Cerebellar cortex (tissue), 1 donor: ENCODE measurements at places on chromosomes 3 and 15.

DNA sequence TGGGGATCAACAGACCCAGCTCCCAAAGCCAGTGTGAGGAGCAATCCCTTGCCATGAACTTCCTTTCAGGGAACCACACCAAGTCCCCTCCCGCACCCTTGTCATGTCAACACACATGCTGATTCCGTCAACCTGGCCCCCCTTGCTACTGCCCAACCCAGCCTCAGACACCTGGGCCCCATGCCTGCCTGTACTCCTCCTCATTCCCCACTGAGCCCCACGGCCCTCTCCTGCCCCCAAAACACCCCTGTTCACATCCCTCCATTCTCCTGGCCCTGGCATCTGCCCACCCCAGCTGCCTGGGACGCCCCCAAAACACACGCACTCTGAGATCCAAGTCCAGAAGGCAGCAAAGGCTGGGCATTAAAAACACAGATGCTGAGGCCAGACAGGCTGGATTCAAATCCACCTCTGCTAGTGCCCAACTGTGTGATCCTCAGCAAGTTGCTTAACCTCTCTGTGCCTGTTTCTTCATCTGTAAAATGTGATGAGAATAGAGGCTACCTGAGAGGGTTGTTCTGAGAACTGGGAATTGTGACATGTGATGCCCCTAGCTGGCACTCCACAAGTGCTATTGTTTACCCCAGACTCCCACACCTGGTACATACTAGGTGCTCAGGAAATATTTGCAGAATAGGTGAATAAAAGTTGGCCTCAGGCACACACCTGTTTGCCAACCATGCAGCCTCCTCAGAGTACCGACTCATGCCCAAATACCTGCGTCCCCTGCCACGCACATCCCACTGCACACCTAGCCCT, 2.3 kb downstream of the PLXND1 start:
- no peak for DNase-seq

- DNase-seq = no peak
Observed at GRCh38 chr3:4994823-4995499, 15.7 kb downstream of the BHLHE40 start.

GRCh38 chr15:88048237-88048636, 208.3 kb downstream of the NTRK3 start:
- DNase-seq = no peak

DNA sequence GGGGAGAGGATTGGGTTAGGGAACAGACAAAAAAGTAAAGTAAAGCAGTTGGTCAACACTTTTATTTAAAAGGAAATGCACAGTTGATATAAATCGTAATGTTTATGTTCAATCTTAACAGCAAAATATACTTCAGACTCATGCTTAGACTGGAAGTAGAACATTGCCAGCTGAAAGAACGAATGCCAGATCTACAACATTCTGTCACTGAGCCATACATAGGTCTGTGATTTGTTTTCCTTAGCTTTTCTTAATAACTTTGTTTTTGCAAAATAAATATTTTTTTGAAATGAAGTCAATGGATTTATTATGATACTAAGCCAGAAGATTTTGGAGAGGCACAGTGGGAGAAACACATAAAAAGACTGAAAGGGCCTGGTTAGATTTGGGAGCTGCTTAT, 62.0 kb downstream of the LEKR1 start:
- DNase-seq = no peak

GRCh38 chr3:154244644-154245043, 79.6 kb downstream of the DHX36 start:
- no peak for DNase-seq

DNA sequence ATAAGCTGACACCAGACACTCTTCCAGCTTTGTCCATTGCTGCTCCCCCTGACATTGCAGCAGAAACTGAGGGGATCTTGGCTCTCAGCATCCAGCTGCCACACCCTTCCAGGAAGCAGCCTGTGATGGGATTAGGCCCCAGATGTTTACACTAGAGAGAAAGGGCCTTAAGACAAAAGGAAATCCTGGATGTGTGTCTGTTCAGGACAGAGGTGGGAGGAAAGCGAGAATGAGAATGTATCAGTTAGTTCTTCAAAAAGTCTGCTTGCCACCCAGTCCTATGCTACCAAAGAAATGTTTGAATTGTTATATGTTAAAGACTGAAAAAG, 58.8 kb downstream of the HES1 start:
- DNase-seq = no peak

DNA sequence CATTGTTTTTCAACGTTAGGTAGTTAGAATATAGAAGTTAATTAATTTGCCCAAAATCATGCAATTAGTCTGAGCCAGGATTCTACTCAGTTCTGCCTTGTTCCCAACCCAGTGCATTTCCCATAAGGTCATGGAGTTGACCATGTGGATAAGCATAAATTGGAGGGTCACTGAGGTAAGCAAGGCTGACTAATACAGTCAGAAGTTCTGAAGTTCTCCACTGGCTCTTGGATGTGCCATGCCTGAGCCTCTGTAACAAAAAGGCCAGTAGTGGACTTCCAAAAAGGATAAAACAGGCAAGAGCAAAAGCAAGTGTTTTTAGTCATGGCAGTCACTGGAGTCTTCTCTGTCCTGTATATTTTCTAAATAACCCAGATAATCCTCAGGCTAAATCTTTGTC, 124.4 kb upstream of the PHLDB2 start:
- DNase-seq = no peak

DNA sequence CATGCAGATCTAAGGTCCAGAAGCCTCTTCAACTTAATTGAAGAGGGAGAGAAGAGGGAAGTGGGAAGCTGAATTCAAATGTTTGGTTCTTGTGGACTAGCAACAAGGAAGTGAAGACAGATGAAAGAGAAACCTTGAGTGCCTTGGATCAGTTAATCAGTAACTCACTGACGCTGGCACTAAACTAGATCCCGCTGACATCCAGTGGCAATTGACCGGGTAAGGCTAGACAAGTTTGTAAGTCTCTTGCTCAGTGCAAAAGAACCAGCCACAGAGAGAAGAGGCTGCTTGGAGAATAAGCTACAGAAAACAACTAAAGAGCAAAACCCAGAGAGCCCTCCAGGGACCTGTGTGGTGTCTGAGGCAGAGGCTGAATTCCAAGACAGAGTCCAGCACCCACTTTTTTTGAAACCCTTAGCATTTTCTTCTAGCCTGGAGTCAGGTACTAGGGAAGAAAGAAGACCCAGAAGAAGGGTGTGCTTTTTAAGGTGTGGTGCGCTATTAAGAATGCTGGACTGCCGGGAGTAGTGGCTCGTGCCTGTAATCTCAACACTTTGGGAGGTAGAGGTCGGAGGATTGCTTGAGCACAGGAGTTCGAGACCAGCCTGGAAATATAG, 6.9 kb downstream of the PLCH1 start:
- DNase-seq = no peak

- no peak for DNase-seq
Observed at GRCh38 chr3:14861031-14861430, 42.3 kb downstream of the FGD5 start.

DNA sequence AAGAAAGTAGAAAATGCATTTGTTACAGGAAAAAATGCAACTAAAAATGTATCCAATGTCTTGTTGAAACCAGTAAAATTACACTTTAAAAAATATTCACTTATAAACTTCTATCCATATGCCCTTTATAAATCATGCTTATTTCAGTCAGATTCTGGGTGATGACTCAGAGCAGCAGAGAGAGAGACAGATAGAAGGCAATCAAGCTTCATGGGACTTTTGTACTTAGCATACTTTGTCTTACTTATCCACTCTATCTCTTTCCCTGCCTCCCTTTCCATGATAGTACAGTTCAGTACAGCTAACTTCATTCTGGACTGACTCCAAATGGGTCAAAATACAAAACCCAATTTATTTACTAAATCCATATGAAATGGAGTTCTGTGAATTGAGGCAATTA, 1438.2 kb downstream of the ZPLD1 start:
- no peak for DNase-seq
